SIG-M5 (cell line): ENCODE measurements at places on chromosomes 16 and 17.

- DNase-seq: no peak
These were observed 39.3 kb upstream of the NOL11 start for GRCh38 chr17:67678414-67678813.

- DNase-seq: no peak
These were observed 88.0 kb downstream of the CACNG1 start for GRCh38 chr17:67132366-67132765.

- DNase-seq: no peak
These were observed 7.7 kb downstream of the HS3ST3B1 start for GRCh38 chr17:14308636-14308964.

DNA sequence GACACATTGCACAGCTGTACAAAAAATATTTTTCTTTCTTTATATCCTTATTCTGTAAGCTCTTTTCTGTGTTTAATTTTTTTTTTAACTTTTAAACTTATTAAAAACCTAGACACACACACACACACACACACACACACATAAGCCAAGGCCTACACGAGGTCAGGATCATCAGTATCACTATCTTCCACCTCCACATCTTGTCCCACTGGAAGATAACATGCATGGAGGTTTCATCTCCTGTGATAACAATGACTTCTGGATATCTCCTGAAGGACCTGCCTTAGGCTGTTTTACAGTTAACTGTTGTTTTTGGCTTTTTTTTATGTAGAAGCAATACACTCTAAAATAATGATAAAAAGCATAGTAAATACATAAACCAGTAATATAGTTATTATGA, 71.2 kb downstream of the TNRC6C start:
- DNase-seq: no peak

- no peak for DNase-seq
These were observed 24.2 kb downstream of the SOST start for GRCh38 chr17:43734376-43734775.

- no peak for DNase-seq
These were observed 28.0 kb upstream of the B4GALNT2 start for GRCh38 chr17:49104511-49105074.

- no peak for DNase-seq
These were observed 3.9 kb upstream of the WFIKKN1 start for GRCh38 chr16:626787-627453.

DNA sequence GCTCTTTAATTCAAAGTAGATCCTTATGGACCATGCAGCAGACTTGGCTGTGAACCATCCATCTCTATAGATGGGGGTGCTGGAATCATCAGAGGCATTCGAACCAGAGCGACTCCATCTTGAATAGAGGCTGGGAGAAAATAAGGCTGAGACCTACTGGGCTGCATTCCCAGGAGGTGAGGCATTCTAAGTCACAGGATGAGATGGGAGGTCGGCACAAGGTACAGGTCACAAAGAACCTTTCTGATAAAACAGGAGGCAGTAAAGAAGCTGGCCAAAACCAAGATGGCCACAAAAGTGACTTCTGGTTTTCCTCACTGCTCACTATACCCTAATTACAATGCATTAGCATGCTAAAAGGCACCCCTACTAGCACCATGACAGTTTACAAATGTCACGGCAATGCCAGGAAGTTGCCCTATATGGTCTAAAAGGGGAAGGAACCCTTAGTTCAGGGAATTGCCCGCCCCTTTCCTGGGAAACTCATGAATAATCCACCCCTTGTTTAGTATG, 89.2 kb upstream of the BRD7 start:
- no peak for DNase-seq

DNA sequence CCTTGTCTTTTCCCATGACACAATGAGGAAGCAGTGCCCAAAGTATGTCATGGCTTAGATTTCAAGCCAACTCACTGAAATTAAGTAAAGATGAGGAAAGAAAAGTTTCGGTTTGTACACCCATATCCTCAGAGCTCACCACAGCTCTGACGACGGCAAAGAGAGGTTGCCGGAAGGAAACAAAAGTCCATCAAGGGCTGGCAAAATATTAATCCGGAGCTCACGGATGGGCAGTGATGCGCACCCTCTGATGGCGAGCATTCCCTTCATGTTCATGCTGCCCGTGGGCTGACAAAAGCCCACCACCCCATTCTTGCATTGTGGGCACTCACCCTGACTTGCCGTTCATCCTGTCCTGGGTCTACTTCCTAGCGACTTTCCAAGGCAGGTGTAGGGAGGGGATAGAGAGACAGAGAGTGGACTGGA, 103.1 kb downstream of the SOX9 start:
- no peak for DNase-seq

DNA sequence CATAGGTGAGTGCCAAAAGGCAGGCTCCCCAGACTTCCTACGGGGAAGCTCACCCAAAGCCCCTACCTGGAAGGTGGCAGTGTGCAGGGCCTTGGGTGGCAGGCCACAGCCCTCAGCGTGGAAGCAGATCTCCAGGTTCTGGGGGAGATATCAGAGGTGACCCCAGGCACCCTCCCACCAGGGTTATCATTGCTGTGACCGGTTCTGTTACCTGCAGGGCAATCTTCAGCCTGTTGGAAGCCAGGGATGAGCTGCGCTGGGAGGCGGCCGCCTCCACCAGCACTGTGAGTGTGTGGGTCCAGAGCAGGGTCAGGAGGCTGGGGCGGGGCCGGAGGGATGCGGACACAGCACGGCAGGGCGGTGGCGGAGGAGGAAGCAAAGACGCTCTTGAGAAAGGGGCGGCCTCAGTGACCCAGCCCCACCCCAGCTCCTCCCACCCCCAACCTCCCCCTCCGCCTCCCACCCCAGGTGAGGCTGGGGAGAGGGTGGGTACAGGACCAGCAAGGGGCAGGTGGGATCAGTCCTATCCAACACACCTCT, 13.1 kb downstream of the UNC13D start:
- DNase-seq: no peak

- no peak for DNase-seq
These were observed 469.6 kb downstream of the SLC39A11 start for GRCh38 chr17:72622661-72623433.

GRCh38 chr17:77887464-77888241, 70.8 kb upstream of the TNRC6C start:
- no peak for DNase-seq

GRCh38 chr17:40947929-40948328, 10.5 kb upstream of the KRT23 start:
- no peak for DNase-seq

- DNase-seq: no peak
These were observed 46.9 kb upstream of the CBFA2T3 start for GRCh38 chr16:89023621-89024511.

DNA sequence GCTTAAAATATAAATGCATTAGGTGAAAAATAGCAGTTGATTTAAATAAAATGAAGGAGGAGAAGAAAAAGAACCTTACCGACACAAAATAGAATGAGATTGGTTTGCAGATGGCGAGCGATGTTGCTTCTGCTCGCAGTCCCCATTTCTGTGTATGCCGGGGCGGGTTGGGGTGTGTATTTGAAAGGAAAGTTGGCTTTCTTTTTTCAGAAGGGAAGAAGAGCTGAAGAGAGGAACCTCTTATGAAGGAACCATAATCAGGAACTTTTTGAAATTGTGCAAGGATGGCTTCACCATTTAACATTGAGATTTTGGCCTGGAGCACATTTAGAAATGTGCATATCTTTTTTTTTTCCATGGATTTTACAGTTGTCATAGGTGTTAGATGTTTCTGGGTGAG, at the start of gene IGSF6:
TSS of gene IGSF6 (minus strand) at position 156 of the 400 bp plus-strand sequence. CDS start at position 146, 10 bp downstream.
- no peak for DNase-seq

GRCh38 chr17:43953746-43954145, at the start of gene PYY:
PYY (minus strand) TSS chr17:43953940; CDS start chr17:43953483, 457 bp downstream.
- no peak for DNase-seq
